ENCODE measurements at places on chromosomes 11 and 22. TPM values are rescaled to one million over a fixed set of nuclear protein-coding genes. Genes with fewer than 3 reads are reported as not detected.
A peak's percentile ranks its signal among the peaks of the same experiment; 100 is the strongest.

Gene KLHL35
- 0.65 TPM for total RNA-seq

DNA sequence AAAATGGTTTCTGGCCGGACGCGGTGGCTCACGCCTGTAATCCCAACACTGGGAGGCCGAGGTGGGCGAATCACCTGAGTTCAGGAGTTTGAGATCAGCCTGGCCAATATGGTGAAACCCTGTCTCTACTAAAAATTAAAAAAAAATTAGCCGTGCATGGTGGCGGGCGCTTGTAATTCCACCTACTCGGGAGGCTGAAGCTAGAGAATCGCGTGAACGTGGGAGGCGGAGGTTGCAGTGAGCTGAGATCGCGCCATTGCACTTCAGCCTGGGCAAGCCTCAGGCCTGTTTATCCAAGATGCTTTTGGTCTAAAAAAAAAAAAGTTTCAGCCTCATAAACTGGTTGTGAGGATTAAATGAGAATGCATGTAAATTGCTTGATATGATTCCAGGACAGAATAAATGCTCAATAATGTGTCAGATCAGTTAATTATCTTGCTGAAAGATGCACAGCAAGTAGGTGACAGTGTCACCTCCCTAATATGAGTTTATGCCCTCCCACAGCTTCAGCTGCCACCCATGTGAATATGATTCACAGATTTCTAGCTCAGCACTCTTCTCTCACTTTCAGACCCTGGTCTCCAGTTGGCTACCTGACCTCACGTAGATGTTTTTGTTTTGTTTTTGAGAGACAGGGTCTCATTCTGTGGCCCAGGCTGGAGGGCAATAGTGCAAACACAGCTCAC lies 1.1 kb upstream of the ALG8 start:
- peak; percentile 36 for DNase-seq
- no peaks in the 10 kb centered on the region for H3K27me3 ChIP-seq
- peaks cover 32% of the 10 kb centered on the region for H3K4me1 ChIP-seq
- H3K27ac ChIP-seq: peak overlapping the region; percentile 73

Gene PDE2A
- total RNA-seq: 0.30 TPM

DNA sequence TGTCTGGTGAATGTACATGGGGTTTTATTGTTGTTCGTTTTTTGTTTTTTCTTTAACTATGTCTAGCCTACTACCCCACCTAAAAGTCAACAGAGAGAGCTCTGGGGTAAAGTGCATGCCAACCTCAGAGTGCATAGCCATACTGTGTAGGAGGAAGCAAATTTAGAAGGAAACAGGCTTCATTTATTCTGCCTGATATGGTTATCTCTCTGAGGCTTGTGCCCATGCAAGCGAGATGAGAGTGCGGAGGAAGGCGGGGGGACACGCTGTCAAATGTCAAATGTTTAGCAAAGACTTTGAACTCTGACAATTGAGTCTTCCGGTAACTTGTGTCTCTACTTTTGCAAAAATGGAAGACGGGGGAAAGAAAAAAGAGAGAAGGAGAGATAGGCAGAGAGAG lies 295.5 kb downstream of the ETS1 start:
- peak; percentile 77 for DNase-seq
- no peaks in the 10 kb centered on the region for H3K27me3 ChIP-seq
- peak overlapping the region; percentile 98 for H3K27ac ChIP-seq
- H3K4me1 ChIP-seq: peaks cover 96% of the 10 kb centered on the region
- peaks cover 26% of the 10 kb centered on the region for H3K36me3 ChIP-seq

DNA sequence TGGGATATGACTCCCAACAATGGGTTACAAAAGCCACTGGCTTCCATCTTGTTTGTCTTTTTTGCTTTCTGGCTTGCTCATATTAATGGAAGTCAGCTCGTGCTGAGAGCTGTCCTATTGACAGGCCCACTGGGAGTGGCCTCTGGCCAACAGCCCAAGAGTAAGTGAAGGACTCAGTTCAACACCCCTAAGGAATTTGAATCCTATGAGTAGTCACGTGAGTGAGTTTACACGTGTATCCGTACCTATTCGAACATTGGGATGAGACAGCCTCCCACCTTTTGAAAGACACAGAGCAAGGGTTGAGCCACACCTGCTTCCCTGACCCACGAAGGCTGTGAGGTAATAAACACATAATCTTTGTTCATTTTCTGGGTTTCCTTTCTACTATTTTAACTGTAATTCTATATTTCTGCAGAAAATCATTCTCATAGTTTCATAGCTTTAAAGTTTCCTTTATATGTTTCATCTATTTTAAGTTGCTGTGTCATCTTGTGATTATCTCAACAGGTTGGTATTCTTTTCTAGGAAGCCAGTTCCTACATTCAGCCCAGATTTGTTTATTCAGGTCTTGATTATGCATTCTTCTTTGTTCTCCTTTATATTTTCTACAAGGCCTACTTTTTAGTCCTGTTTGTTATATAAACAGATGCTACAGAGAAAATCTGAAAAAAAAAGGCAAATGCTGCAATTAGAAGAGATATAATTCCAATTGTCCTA lies 802.3 kb downstream of the CNTN5 start:
- H3K36me3 ChIP-seq: no peaks in the 10 kb centered on the region
- no peaks in the 10 kb centered on the region for H3K27me3 ChIP-seq
- DNase-seq: no peak
- H3K4me1 ChIP-seq: no peaks in the 10 kb centered on the region

Data from activated CD4-positive, alpha-beta T cell treated with anti-CD3 and anti-CD28 coated beads for 36 hours (primary cell).